ENCODE measurements at places on chromosomes 7 and 10. TPM values are rescaled to one million over a fixed set of nuclear protein-coding genes. Genes with fewer than 3 reads are reported as not detected.

- H3K36me3 ChIP-seq: no peaks in the 10 kb centered on the region
- no peak for DNase-seq
- H3K27ac ChIP-seq: peak overlapping the region; percentile 81
- no peak overlapping the region for H3K4me3 ChIP-seq
Measured at GRCh38 chr10:12719365-12719764, 282.1 kb downstream of the CCDC3 start.

GRCh38 chr10:16656895-16657294 lies 135.2 kb upstream of the C1QL3 start:
- H3K36me3 ChIP-seq: no peaks in the 10 kb centered on the region
- H3K27me3 ChIP-seq: no peaks in the 10 kb centered on the region
- DNase-seq: no peak
- no peaks in the 10 kb centered on the region for H3K4me1 ChIP-seq

DNA sequence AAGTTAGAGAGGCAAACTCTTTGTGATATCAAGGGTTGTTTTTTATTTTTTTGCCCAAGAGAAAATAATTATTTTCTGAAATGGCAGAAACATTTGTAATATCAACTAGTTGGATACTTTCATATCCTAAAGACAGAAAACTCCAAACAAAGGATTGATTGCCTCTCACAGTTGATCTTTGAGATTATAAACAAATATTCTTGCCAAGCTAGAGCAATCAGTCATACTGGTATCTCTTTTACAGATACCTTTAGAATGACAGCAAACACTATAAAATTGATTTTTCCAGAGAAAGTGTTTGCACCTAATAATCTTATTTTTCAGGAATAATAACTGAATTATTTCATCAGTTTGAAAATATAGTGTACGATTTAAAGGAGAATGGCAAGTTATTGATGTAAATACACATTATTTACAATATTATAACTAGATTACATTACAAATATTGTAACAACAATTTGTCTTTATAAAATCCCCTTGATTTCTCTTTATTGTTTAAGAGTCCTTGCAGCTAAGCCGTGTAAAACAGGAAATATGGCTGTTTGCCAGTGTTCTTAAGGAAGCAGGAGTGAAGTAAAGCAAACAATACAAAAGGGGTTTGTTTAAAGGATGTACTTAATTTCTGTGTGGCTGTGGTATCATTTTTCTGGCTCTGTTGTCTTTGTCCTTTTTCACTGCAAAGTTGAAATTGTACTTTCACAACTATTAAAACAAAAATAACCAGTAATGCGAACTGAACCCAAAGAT lies 58.4 kb downstream of the MAPK8 start:
- no peaks in the 10 kb centered on the region for H3K27me3 ChIP-seq
- H3K4me3 ChIP-seq: no peak overlapping the region
- H3K36me3 ChIP-seq: no peaks in the 10 kb centered on the region
- H3K4me1 ChIP-seq: peaks cover 41% of the 10 kb centered on the region

DNA sequence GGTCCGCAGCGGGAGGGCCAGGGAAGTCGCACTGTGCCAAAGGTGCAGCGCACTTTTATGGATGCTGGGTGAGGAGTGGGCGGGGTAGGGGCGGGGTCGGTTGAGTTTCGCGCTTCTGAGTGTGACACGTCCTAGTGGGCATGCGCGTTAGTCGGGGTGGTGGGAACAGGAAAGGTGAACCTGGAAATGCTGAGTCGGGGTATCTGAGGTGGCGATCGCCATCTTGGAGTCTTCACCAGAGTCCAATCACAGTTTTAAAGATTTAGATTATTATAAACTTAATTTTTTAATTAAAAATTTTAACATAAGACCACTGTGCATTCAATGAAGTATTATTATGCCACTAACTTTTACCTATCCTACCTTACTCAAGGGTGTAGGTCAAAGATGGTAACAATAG lies 45.7 kb downstream of the ZNF138 start:
- H3K27ac ChIP-seq: no peak overlapping the region
- no peak for DNase-seq
- H3K4me3 ChIP-seq: no peak overlapping the region
- no peaks in the 10 kb centered on the region for H3K27me3 ChIP-seq
- no peaks in the 10 kb centered on the region for H3K4me1 ChIP-seq

DNA sequence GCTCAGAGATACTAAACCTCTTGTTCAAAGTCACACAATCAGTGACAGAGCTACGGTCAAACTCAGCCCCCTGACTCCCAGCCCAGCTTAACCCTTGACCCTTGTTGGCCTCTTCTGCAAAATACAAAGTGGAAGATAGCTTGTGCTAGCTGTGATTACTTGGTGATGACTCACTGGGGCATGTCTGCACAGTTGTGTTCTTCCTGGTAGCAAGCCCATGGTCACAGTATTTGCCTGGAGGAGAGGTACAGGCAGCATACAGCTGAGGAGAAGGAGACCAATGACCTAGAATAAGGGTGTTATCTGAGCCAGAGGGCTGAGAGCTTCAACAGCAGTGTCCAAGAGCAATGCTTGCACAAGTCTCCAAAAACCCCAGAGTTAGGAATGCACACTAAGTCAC lies 5.7 kb upstream of the HSPA12A start:
- no peak overlapping the region for H3K27ac ChIP-seq

GRCh38 chr7:36379831-36380504 lies 9.7 kb upstream of the ANLN start:
- H3K4me3 ChIP-seq: no peak overlapping the region
- no peaks in the 10 kb centered on the region for H3K27me3 ChIP-seq
- DNase-seq: no peak

- H3K4me1 ChIP-seq: no peaks in the 10 kb centered on the region
- no peak overlapping the region for H3K4me3 ChIP-seq
- DNase-seq: no peak
- no peaks in the 10 kb centered on the region for H3K27me3 ChIP-seq
- H3K36me3 ChIP-seq: no peaks in the 10 kb centered on the region
- H3K27ac ChIP-seq: no peak overlapping the region
Measured at GRCh38 chr7:31261341-31261740, 79.2 kb downstream of the NEUROD6 start.

GRCh38 chr7:54687462-54688212 lies 71.4 kb downstream of the SEC61G start:
- H3K4me1 ChIP-seq: no peaks in the 10 kb centered on the region
- H3K27ac ChIP-seq: no peak overlapping the region
- no peaks in the 10 kb centered on the region for H3K27me3 ChIP-seq
- no peak overlapping the region for H3K4me3 ChIP-seq
- H3K36me3 ChIP-seq: no peaks in the 10 kb centered on the region

FAM171A1 gene
- total RNA-seq: 12.4 TPM

DNA sequence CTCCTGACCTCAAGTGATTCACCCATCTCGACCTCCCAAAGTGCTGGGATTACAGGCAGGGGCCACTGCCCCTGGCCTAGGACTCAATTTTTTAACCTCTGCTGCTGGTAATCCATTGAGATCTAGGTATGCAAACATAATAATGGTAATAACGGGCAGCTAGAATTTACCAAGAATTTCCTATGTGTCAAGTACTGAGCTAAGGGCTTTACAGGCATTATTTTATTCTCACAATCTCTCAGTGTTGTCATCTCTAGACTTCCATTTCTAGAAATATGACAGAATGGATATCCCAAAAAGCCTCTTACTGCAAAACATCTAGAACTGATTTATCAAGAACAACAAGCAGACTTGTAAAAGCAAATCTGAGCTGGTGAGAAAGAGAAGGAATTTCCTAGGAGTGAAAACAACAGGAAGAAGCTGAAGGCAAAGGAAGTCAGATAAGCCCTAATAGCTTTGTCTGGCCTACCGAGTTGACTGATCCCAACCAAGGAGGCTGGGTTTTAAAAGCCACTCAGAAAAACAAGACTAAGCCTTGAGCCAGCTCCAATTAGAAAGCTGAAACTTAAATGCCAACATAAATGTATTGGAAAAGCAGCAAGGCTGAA lies 70.6 kb downstream of the CCDC71L start:
- no peak overlapping the region for H3K27ac ChIP-seq
- no peak for DNase-seq
- H3K36me3 ChIP-seq: no peaks in the 10 kb centered on the region
- H3K27me3 ChIP-seq: no peaks in the 10 kb centered on the region

ZNF775 gene
- 7.5 TPM for total RNA-seq

DNA sequence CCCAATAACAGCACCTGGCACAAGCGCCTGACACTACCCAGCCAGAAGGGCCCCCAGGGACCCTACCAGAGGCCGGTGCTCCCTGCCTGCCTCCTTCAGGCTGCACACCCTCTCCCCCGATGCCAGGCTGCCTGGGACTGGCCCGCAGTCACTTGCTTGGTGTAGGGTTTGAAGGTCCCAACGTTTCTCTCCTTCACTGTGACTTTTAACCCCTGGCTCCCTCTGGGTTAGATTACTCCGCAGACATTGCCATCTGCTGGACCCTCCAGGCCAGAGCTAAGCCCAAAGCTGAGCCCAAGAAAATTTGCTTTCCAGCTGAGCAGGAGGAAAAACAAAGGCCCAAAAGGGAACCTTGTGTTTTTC lies 6.9 kb downstream of the CDHR1 start:
- DNase-seq: no peak
- no peak overlapping the region for H3K27ac ChIP-seq
- H3K36me3 ChIP-seq: no peaks in the 10 kb centered on the region
- H3K4me1 ChIP-seq: peaks cover 10% of the 10 kb centered on the region

DNA sequence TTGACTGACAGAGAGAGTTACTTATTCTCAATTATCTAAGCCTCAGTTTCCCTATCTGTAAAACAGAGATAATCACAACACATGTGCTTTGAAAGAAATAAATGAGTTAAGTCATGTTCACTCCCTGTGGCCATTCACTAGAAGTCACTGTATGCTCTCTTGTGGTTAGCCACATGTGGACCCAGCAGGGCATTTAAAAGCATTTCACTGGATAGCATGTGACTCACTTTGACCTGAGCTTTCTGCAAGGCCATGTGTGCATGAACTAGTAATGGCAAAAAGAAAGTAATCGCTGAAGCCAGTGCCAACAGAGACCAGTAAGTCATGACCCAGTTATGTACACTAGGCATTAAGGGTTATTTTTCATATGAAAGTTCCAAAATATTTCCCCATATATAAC lies 557.0 kb upstream of the IGFBP3 start:
- DNase-seq: no peak
- no peaks in the 10 kb centered on the region for H3K36me3 ChIP-seq
- no peak overlapping the region for H3K4me3 ChIP-seq
- H3K27me3 ChIP-seq: no peaks in the 10 kb centered on the region
- H3K27ac ChIP-seq: no peak overlapping the region

NOS3 gene
- total RNA-seq: 6.0 TPM

DNA sequence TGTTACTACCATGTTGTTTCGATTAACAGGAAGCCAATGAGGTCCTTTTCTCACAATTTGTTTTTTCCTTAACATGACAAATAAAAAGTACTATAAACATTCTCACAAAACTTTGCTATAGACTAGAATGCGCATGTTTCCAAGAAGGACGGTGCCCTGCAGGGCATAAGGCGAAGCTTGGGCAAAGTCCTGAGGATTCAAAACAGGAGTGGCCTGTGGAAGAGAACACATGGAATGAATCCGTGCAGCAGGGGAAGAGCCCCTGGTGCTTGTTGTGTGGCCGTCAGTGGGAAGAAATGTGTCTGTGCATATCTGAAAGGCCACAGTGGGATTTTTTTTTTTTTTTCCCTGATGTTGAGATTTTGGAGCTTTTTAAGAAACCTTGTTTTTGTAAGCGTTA lies 67.6 kb downstream of the ITGA8 start:
- no peak overlapping the region for H3K4me3 ChIP-seq
- no peak overlapping the region for H3K27ac ChIP-seq

MALRD1 gene
- total RNA-seq: not detected

- no peaks in the 10 kb centered on the region for H3K27me3 ChIP-seq
- H3K4me1 ChIP-seq: no peaks in the 10 kb centered on the region
- H3K4me3 ChIP-seq: no peak overlapping the region
- H3K36me3 ChIP-seq: no peaks in the 10 kb centered on the region
- no peak for DNase-seq
- H3K27ac ChIP-seq: peak overlapping the region; percentile 8
Measured at GRCh38 chr7:137836113-137836509, 10.7 kb downstream of the DGKI start.

CCDC172 gene
- total RNA-seq: not detected

EMX2 gene
- not detected for total RNA-seq

GRCh38 chr10:14971867-14972448 lies 12.8 kb downstream of the MEIG1 start:
- peak; percentile 35 for DNase-seq
- H3K27ac ChIP-seq: no peak overlapping the region
- H3K36me3 ChIP-seq: no peaks in the 10 kb centered on the region
- H3K27me3 ChIP-seq: no peaks in the 10 kb centered on the region
- H3K4me3 ChIP-seq: no peak overlapping the region
